CD4-positive, alpha-beta T cell treated with Interleukin-6 at 100 ng/mL for 8 hours (primary cell): ENCODE measurements at places on chromosomes 6 and 20.
A peak's percentile ranks its signal among the peaks of the same experiment; 100 is the strongest.

DNA sequence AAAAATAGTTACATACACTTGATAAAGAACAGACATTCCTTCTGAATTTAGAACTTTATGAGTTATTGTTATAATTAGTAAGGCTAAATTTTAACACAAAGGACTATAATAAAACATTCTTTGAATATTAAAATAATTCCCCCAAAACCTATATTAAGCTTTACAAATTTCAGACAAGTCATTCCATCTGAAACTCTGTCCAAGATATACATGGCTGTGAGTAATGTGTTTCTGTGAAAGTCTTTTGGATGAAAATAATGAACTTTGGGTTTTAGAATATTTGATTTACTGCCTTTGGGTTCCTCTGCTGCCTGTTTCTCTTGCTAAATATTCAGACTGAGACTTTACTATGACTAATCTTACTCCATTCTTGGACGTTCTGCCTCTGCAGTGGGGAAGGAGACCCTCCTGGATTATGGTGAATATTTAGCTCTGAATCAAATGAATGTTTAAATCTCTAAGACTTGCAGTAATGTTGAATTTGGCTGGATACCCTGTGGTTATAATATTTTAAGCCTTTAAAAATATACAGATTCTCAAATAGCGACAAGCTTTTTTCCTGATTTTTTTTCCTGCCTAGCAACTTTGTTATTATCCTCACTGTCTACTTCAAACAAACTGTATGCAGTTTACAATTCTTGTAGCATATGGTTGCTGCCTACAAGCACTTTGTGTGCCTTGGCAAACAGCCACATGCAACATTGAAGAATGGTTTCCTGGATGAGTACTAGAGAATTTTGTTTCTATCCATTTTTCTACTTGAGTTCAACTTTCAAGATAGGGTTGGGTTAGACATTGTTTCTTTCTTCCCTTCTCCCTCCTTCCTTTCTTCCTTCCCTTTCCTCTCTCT, 51.4 kb downstream of the TXLNB start:
- DNase-seq, result peak; percentile 9

- DNase-seq, result peak; percentile 3
Observed at GRCh38 chr6:36336779-36337241, at the start of gene BNIP5. Gene BNIP5, minus strand, starts transcription at chr6:36336888. Its CDS starts 6,198 bp downstream, at chr6:36330690.

DNA sequence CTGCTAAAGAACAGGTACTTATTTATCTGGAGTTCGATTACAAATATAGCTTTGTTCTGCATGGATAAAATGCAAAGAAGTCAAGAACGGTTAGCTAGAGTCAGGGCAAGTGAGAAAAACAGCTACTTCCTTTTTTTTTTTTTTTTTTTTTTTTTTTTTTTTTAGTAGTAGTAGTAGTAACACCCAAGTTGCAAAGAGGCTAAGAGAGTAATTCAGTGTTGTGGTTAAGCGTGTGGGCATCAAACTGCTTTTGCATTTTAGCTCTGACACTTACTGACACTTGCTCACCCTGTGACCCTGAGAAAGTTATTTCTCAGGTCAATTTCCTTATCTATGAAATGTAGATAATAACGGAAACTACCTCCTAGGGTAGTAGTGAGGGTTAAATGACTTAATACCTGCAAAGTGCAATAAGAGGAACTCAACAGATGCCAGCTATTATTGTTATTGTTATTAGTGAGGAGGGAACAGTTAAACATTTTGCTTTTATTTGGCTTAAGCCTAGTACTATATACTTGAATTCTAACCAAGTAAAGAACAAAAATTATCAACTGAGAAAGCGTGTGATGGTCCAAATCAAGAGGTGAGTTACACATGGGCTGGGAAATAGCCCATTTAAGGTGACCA, 86.7 kb upstream of the BACH2 start:
- DNase-seq, result no peak

GRCh38 chr6:1552296-1552761, 57.4 kb upstream of the FOXC1 start:
- DNase-seq, result peak; percentile 34

DNA sequence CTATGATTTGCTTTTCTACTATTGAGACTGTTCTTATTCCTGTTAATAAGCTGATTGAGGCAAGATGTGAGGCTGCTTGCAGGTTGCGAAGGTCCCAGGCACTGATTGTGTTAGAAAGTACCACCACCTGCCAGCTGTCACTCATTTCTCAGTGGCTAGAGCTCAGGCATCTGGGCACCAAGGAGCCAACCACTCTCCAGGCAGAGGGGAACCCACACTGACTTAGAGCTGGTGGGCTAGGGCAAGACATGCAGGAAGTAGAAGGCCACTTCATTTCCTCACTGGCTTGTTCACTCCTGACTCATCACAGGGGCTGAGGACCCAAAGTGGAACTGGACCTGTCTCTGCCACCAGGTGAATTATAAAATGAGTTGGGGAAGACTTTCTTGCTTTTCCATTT, 7.8 kb upstream of the DLL1 start:
- no peak for DNase-seq

DNA sequence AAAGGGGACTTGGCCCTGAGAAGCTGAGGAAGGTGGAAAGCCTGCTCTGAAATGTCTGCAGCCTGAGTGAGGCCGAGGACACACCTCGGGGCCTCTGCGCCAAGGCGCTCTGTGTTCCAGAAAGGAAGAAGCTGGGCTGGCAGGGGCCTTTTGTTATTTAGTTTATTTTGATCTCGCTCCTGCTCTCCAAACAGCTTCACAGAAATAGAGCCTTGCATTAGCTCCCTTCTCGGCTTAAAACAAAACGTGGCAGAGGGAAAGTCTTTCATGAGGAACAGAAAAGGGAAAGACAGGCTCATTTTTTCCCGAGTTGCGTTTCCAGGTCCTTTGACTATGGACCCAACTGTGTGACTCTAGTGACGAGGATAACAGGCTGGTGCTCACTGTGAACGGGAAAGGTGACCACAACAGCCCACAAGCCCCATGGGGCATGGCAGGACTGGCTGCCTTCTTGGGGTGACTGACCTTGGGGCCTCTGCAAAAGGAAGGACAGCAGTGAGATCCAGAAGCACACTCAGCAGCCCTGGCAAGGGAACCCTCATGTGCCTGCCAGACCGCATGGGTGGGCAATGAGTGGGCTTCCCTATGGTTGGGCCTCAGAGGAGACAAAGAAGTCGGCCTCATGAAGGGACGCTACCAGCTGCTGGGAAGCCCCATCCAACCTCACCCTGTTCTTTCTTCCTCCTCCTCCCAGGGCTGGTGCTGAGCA, 18.7 kb downstream of the LEMD2 start:
- DNase-seq, result no peak

GRCh38 chr6:84220809-84221409, 6.5 kb downstream of the CEP162 start:
- DNase-seq, result no peak

DNA sequence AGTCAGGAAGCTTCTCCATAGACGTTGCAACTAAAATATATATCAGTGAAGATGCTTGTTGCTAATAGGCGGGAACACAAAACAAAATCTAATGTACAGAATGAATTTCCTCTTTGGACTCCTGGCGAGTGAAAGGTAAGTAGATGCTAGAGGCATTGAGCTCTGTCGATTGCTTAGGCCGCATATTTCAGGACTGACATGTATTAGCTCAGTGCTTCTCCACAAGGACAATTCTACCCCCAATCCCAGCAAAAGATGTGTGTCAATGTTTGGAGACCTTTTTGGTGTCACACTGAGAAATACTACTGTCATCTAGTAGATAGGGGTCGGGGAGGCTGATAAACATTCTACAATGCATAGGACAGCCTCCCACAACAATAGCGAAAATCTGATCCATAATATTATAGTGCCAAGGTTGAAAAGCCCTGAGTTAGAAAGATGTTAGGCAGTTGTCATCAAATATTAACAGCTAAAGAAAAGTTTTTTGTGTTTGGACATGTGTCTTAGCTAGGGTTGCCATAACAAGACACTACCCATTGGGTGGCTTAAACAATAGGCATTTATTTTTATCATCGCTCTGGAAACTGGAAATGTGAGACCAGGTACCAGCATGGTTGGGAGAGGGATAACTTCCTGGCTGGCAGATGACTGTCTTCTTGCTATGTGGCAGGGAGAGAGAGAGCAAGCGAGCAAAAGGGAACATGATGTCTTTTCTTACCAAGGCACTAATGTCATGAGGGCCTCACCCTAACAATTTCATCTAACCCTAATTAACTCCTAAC, 48.0 kb upstream of the BCAS1 start:
- DNase-seq, result no peak

GRCh38 chr6:12078014-12078413, 65.9 kb downstream of the HIVEP1 start:
- no peak for DNase-seq

DNA sequence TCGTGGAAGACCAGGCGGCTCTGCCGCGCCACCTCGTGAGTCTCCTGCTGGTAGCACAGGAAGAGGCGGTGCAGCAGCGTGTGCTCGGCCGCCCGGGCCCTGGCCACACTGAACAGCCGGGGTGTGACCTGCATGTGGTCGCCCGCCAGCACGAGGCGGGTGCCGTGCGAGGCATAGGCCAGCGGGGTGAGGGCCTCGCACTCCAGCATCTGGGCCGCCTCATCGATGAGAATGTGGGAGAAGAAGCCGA, 7.0 kb downstream of the HELZ2 start:
- DNase-seq, result no peak

- no peak for DNase-seq
Observed at GRCh38 chr6:35911871-35912653, 8.8 kb downstream of the SRPK1 start.

DNA sequence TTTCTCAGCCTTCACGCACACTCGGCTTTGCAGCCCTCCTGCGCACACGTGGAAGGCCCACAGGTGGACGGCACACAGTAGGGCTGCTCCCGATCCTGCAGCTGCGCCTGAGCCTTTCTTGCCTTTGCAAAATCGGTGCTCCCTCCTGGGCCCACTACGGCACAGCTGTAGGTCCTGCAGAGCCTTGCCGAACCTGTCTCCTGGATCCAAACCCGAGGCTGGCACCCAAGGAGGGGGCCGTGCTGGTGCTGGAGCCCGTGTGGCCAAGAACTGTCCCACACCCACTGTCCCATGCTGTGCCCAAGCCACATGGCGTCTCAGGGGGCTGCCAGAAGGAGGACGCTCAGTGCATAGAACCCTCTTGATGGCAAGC, 227.4 kb downstream of the TTLL2 start:
- no peak for DNase-seq
